ENCODE measurements at places on chromosomes 16 and 17.

DNA sequence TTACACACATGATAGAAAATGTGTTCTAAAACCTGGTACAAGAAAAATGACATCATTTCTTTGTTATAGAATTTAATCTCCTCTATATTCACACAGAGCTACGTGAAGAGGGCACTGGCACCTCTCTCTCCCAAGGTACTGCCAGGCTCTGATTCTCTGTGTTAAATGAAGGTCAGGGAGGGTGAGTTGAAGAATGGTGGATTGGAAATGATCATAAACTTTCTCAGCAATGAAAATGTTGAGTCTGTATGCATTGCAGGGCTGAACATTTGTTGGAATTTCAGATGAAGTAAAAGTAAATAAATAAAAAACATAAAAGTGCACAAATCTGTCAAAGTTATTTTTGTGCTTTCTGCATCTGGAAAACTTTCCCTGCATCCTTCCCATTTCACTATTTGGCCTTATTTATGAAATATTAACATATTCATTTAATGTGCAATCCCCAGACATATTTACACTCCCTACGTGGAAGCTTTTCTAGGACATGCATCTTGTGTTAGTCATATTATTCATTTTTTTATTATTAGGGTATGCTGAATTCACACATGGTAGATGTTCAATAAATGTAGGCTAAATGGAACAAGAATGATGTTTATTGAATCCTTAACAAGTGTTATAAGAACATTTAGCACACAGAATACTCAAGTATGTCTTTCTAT lies 810.3 kb upstream of the CDH8 start:
- no peak for DNase-seq

- DNase-seq: no peak
Observed at GRCh38 chr17:79981090-79981489, 54.6 kb downstream of the TBC1D16 start.

DNA sequence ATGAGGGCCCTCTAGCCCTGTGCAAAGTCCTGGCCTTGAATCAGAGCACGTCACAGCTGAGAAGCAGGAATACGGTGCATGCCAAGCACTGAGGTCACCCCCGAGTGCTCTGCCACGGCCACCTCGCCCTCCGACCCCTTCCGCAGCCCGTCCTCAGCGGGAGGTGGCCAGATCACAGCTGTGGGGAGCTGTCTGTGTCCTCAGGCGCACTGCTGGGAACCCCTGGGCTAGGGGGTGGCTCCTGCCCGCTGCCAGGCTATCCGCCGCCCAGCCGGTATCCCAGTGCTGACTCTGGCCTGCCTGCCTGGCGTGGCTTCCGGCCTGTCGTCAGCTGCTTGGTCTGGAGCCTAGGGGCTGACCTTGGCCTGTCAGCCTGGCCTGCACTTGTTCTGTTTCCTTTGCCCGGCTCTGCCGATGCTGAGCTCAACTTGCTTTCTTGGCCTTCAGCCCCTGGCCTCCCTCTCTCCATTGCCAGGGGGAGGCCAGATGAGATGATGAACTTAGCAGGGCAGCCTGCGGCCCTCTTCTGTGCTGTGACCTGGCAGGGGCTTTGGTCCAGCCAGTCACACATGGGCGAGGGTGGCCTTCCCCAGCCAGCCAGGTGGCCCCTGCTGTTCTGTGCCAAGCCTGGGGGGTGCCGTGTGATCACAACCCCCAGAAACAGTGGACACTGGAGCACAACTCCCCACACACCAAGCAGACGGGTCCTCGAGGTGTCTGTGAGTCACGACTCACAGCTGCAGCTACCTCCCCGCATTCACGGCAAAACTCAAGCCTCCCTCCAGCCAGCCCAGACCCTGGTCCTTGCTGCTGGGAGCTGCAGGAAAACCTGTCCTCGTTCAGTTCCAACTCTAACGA lies 77.3 kb downstream of the ZDHHC7 start:
- DNase-seq: no peak

- no peak for DNase-seq
Observed at GRCh38 chr16:23907903-23908302, 72.1 kb downstream of the PRKCB start.

DNA sequence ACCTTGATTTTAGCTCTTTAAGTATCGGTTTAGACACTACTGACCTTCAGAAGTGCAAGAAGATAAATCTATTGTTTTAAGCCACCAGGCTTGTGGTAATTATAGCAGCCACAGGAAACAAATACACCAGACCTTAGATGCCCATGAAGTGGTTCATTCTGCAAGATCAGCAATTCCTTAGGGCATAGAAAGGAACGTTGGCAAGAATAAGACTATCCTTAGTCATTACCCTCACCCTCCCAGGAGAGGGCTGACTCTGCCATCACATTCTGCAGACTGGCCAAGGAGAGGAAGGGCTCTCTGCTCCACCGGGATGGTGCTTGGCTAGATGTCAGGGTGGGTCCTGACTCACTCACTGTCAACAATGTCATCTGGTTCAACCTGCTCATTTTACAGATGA lies 14.1 kb upstream of the NDEL1 start:
- DNase-seq: no peak

DNA sequence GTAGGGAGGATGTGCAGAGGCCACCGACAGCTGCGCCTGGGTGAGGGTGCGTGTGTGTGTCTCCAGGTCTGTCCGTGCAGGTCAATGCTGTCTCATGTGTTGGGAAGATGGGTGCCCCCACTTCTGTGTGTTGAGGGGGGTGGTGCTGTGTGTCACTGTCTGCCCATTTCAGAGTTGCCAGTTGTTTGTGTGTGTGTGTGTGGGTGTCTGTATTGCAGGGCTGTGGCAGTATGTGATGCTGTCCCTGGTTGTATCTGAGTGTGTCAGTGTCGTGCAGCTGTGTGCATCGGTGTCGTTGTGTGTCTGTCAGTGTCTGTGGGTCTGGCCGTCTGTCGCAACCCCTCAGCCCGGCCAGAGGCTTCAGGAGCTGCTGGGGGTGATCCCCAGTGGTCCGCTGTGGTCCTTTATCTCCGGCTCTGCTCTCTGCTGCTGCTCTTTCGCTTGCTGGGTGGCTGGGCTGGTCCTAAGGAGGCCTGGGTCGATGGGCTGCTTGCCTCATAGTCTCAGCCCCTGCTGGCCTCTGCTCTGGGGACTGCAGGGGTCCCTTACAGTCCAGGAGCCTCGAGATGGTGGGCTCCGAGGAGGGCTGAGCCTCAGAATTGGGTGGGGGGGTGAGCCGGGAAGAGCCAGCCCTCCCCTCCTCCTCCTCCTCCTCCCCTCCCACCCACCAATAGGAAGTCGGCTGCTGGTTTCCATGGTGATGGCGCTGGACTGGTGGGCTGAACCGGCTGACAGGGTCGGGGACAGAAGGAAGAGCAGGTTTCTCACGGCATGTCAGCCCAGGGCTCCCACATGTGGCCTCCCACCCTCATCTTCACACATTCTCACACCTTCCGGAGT lies at the start of gene TSPOAP1:
Gene TSPOAP1 (minus strand): TSS at position 601 of the 840 bp plus-strand sequence. CDS start 875 bp downstream, outside the sequence.
- peak; percentile 54 for DNase-seq

DNA sequence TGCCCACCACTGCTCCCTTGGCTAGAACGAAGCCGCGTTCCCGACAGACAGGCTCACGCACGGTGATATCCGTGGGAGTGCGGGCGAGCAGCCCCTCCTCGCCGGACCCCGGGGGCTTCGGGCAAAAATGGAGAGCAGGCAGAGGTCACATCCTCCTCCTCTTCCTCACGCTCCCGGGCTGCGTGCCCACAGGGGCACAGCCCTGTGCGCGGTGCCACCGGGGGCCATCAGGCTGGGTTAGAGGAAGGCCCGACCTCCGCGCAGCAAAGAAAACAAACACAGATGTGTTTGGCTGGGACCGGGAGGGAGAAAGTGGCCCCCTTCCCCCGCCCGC lies 519 bp upstream of the NTN1 start:
- DNase-seq: no peak

DNA sequence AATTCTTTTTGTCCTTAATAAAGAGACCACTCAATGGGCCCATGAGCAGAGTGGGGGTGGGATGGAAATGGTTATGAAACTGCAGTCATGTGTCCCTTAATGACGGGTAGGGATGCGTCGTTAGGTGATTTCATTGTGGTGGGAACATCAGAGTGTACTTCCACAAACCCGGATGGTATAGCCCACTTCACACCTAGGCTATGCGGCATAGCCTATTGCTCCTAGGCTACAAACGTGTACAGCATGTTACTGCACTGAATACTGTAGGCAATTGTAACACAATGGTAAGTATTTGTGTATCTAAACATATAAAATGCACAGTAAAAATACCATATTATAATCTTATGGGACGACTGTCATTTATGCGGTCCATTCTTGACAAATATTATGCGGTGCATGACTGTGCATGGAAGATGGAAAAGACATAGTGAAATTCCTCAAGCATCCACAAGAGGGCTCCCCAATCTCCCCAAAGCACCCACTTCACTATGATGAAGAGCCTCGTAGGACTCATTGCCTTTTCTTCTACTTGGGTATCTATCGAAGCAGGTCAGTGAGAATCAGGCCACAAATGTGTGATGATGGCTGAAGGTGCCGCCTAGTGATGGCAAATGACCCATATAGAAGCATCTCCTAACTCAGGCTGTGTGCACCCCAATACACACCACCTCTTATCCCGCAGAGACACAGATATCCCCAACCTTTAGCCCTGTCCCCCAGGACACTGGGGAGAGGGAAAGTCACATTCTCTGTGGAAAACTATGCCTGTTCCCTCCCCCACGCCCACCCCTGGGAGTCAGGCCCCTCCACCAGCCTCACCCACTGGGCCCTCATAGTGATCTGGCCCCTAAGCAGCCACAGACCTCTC lies 43.5 kb downstream of the TBX21 start:
- DNase-seq: no peak

- DNase-seq: no peak
Observed at GRCh38 chr17:1087381-1088241, 90.7 kb downstream of the TIMM22 start.

GRCh38 chr17:78128551-78129350 lies at the start of gene TMC6:
Gene TMC6, minus strand, starts transcription at chr17:78128755. Its CDS starts 1,923 bp downstream, at chr17:78126832.
- DNase-seq: peak; percentile 69

DNA sequence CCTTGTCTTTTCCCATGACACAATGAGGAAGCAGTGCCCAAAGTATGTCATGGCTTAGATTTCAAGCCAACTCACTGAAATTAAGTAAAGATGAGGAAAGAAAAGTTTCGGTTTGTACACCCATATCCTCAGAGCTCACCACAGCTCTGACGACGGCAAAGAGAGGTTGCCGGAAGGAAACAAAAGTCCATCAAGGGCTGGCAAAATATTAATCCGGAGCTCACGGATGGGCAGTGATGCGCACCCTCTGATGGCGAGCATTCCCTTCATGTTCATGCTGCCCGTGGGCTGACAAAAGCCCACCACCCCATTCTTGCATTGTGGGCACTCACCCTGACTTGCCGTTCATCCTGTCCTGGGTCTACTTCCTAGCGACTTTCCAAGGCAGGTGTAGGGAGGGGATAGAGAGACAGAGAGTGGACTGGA lies 103.1 kb downstream of the SOX9 start:
- no peak for DNase-seq

DNA sequence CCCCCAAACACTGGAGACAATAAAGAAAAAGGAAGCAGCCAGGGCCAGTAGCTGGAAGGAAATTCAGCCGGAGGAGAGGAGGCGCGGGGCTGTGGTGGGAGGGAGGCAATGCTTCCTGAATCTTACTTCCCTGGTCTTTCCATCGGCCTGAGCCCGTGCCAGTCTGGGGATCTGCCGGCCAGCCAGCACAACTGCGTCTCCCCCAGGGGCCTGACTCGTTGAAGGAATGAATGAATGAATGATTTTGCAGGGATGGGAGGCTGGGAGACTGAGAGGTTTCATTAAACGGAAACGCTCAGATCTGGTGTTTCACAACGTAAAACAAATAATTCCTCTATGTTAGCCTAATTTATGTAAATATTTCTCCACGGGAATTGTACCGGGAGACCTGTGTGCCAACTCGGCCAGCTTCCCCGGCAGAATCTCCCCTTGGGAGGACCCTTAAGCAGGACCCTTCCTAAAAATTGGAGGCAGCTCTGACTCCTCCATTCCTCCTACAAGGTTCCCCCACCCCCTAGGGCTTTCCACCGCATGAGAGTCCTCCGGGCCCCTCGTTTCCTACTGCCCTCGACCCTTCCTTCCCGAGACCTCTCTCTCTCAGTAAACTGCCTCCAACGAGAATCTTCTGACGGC lies 1.3 kb upstream of the BAIAP2 start:
- no peak for DNase-seq

DNA sequence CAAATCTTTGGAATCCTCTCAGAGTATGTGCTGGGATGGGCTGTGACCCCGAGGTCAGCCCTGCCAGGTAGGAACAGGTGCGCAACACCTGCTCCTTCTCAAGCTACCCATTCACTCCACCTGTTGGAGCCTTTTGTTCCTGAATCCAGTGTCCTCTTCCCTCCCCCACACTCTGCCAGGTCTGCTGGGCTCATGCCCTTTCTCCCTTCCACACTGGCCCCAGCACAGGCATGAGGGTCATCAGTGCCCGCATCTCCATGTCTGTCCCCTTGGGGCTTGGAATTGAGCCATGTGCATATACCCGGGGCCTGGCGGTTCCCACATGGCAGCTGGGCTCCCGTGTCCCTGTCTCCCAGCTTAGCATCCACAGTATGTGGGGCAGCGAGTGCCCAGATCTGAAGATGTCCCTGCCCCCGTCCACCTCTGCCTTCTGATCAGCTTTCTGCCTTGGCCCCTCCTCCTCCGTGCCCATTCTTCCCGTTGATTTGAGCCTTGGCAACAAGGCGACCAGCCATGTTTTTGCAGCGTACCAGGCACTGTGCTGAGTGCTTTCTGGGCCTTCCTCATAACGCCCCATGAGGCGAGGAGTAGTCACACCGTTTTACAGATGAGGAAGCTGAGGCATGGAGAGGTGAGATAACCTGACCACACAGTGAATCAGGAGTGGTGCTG lies 102.2 kb downstream of the RAP1GAP2 start:
- no peak for DNase-seq

DNA sequence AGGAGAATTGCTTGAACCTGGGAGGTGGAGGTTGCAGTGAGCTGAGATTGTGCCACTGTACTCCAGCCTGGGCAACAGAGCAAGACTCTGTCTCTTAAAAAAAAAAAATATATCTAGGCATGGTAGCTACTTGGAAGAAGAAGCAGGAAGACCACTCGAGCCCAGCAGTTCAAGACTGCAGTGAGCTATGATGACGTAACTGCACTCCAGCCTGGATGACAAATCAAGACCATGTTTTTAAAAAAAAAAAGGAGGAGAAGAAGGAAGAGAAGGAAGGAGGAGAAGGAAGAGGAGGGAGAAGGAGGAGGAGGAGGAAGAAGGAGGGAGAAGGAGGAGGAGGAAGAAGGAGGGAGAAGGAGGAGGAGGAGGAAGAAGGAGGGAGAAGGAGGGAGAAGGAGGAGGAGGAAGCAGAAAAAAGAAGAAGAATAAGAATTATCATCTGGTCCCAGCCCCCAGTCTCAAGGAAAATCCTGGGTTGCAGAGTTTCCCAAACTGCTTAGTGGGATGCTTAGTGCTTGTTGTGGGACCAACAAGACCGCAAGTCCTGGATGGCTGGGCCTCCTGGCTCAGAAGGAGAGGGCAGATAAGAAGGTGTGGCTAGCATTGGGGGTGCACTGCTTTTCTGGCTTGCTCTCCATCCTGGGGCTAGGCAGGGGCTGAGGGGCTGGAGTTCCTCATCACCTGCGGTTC lies 3.7 kb upstream of the DRC7 start:
- DNase-seq: no peak

- DNase-seq: no peak
Observed at GRCh38 chr16:53755026-53755910, 51.3 kb downstream of the FTO start.

- no peak for DNase-seq
Observed at GRCh38 chr16:50248845-50249244, 17.5 kb upstream of the ADCY7 start.

Data from effector CD8-positive, alpha-beta T cell (primary cell).